ENCODE measurements at places on chromosomes 11 and 22.
A peak's percentile ranks its signal among the peaks of the same experiment; 100 is the strongest.

- no peak for DNase-seq
Measured at GRCh38 chr11:47418454-47419259, 7.6 kb downstream of the PSMC3 start.

DNA sequence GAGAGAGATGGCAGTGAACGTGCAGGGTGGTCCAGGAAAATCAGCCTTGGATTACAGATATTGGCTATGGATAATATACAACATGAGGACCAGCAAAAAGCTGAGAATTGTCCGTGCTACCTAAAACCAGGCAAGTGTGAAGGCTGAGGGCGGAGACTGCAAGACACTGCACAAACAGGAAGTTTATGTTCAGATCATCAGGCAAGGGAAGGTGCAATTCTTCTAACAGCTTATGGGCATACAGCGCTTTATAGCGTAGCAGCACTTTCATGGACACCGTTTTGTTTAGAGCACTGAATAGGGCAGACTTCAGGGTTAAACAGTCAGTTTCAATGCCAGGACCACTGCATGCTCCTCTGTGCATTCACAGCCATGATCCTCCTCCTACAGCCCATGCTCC, 93.1 kb upstream of the TMEM45B start:
- DNase-seq = no peak

DNA sequence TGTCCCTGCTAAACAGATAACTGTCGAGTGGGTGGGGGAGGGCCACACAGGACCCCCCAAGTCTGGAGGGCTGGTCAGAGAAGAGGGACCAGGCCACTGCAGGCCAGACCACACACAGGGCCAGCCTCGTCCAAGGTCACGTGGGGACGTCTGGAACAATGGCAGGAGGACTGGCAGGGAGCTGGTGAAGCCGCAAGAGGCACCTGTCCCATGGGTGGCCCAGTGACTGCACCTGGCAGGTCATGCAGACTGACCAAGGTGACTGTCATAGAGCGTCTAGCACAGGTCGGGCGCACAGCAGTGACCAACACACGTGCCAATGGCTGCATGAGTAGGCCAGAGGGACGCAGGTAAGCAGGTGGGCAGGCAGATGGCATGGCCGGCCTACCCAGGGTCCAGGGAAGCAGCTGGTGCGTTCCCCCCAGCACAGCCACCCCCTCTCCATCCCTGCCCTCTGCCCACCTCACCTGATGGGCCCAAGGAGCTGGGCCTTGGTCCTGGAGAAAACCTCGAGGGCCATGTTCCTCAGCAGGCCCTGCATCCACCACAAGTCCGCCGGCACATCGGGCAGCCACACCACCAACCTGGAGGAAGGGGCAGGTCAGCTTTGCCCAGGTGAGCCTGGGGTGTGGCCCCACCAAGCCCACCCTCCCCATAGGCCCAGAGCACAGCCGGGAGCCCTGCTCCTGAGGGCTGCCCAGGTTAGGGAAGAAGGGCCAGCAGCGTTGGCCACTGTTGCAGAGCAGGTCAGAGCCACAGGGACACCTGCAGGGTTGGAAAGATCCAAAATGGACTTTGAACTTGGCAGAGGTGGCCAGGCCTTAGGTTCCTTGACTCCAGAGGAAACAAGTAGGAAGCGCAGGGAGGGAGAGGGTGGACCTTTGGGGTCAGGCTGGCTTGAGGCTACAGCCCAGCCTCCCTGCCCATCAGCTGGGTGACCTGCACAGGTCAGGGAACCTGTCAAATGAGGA, 10.4 kb downstream of the PNPLA5 start:
- DNase-seq = no peak

- no peak for DNase-seq
Measured at GRCh38 chr22:26273011-26273675, 103.9 kb downstream of the SEZ6L start.

- no peak for DNase-seq
Measured at GRCh38 chr11:68412593-68413475, 47.7 kb upstream of the PPP6R3 start.

DNA sequence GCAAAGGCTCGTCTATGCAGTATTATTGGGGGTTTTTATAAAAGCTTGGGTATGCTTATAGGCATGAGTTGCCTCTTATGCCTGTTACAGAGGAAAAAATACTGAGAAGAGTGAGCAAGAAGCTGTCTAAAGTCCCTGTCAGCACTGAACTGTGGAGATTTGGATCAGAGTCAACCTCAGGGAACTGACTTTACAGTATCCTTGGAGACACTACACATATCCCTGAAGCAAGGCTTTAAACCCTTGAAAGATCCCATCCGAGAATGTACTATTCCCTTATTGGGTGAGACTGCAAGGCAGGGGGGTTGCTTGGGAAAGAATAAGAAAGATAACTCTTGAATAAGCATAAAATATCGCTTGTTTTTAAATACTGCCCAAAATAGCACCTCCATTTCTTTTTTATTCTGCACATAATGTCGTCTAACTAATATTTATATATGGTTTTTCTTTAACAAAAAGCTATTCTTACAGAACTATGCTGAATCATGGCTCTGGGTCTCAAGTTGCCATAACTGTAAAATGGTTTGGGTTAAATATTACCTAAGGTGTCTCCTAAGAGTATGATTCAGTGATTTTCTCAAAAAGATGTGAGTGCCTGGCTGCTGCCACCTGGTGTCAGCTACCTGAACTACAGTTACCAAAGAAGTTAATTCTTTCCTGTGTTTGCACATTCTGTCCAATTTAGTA, 1062.8 kb downstream of the DLG2 start:
- peak; percentile 5 for DNase-seq

GRCh38 chr11:46322759-46323158, 24.5 kb upstream of the DGKZ start:
- no peak for DNase-seq

GRCh38 chr22:49026494-49027367, 800.9 kb downstream of the BRD1 start:
- no peak for DNase-seq

DNA sequence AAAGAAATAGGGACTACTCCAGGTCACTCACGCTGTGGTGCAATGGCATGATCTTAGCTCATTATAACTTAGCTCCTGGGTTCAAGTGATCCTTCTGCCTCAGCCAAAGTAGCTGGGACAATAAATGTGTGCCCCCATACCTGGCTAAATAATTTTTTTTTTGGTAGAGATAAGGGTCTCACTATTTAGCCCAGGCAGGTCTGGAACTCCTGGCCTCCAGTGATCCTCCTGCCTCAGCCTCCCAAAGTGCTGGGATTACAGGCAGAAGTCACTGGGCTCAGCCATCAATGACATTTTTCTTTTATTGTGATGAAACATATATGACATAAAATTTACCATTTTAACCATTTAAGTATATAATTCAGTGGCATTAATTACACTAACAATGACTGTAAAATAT, 10.6 kb downstream of the SLC5A4 start:
- DNase-seq = no peak

GRCh38 chr22:36822581-36822980, 5.7 kb upstream of the PVALB start:
- no peak for DNase-seq

DNA sequence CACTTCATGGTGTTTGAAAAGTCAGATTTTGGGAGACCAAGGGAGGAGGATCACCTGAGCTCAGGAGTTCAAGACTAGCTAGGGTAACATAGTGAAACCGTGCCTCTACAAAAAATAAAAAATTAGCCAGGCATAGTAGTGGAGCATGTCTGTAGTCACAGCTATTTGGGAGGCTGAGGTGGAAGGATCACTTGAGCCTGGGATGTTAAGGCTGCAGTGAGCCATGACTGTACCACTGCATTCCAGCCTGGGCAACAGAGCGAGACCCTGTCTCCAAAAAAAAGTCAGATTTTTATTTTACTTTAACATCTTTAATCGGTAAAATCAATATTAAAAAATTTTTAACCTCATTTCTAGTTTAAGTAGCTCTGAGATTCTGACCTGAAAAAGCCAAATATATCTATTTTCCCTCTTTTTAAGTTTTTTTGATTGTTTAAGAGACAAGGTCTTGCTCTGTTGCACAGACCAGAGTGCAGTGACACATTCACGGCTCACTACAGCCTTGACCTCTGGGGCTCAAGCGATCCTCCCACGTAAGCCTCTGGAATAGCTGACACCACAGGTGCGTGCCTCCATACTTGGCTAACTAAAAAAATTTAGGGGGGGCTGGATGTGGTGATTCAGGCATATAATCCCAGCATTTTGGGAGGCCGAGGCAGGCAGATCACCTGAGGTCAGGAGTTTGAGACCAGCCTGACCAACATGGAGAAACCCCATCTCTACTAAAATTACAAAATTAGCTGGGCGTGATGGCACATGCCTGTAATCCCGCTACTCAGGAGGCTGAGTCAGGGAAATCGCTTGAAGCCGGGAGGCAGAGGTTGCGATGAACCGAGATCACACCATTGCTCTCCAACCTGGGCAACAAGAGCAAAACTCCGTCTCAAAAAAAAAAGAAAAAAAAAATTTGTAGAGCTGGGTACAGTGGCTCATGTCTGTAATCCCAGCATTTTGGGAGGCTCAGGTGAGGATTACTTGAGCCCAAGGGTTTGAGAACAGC, 48.4 kb downstream of the SFI1 start:
- no peak for DNase-seq

GRCh38 chr11:94649254-94649653, 82.1 kb downstream of the PIWIL4 start:
- DNase-seq = no peak

GRCh38 chr11:119347242-119347641, 737 bp upstream of the MFRP start:
- DNase-seq = no peak

- no peak for DNase-seq
Measured at GRCh38 chr11:69487849-69488542, 6.5 kb downstream of the LINC01488 start.

- DNase-seq = no peak
Measured at GRCh38 chr22:50320116-50320515, 6.7 kb downstream of the DENND6B start.

GRCh38 chr22:33841281-33842005, 78.8 kb downstream of the LARGE1 start:
- no peak for DNase-seq

- DNase-seq = peak; percentile 52
Measured at GRCh38 chr11:67277231-67277961, 11.1 kb downstream of the GRK2 start.

- DNase-seq = no peak
Measured at GRCh38 chr11:33773404-33773986, 825 bp downstream of the FBXO3 start.
